ENCODE measurements at places on chromosomes 2 and 18.

- DNase-seq = no peak
Measured at GRCh38 chr2:176558574-176559140, 289.4 kb downstream of the MTX2 start.

- DNase-seq = no peak
Measured at GRCh38 chr2:137912371-137912770, 51.9 kb upstream of the HNMT start.

DNA sequence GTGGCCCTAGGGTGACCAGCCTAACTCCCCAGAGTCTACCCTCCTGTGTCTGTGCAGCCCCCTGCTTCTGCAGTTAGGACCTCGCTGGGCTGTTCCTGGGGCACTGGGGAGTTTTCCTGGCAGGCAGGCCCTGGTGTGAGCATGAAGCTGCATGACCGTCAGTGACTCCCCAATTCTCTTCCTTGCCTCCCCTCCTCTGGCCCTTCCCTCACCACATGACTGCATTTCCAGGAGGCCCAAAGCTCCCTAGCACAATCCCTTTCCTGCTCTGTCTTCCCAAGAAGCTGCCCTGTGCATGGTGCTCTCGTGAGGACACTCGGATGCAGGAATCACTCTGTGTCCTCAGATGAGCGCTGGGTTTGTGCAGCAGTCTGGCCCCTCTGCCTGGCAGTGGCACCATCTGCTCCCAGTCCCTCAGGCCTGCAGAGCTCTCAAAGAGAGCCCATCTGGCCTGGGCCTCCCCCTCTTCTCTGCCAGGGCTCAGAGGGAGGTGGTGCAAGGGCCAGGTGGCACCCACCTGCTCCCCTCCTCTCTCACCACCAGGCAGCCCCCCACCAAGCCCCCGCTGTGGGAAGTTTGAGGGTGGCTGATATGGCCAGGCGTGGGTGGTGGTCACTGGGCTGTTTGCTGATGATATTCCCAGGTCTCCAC is 125.6 kb upstream of the HS6ST1 start:
- DNase-seq = no peak

DNA sequence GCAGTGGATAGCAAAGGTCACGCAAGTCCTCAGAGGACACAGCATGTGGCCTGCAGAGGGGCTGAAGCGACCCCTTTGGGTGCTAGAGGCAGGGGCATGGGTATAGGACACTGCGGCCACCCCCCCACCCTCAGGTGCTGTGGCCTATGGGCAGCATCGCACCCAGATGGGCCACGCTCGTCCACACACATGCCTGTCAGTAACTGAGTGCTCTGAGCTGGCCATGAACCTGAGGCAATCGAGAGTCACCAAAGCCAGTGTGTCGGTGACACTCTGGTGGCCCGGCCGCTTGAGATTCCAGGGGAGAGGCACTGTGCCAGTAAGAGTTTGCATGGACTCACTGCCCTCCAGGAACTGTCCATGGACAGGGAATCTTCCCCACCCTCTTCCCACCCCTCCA is 22.7 kb upstream of the PTPN2 start:
- DNase-seq = no peak

DNA sequence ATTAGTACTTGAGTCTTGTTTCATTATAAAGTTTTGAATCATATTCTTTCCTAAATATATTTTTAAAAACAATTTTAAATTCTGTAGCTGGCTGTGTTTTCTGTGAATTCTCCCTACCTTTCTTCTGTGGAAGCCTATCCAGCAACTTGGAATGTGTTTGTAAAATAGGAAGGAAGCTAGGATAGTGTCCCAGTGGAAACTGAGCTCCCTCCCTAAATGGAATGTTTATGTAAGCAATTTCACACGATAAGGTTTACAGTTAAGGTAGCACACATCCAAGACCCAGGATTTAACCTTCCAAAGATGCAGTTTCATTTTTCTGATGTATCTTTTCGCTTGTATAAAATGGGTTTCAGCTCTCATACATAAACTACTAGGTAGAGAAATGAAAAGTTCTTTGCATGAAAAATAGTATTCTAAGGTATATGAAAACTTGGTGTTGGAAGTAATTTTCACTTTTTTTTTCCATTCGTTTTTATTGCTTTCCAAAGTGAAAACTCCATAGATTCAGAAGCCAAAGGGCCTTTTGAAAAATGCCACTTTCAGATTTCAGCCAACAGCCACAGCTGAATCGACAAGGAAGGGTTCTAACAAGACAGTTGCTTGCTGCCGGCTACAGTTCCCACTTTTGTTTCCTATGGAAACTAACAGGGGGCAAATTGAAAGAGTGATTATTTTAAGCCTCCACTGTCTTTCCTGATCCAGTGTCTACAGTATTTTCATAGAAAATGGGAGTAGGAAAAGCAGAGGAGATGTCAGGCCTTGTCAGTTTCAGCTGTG is 405.1 kb upstream of the POU3F3 start:
- DNase-seq = no peak

GRCh38 chr2:133685636-133686215 is 117.5 kb upstream of the NCKAP5 start:
- no peak for DNase-seq

DNA sequence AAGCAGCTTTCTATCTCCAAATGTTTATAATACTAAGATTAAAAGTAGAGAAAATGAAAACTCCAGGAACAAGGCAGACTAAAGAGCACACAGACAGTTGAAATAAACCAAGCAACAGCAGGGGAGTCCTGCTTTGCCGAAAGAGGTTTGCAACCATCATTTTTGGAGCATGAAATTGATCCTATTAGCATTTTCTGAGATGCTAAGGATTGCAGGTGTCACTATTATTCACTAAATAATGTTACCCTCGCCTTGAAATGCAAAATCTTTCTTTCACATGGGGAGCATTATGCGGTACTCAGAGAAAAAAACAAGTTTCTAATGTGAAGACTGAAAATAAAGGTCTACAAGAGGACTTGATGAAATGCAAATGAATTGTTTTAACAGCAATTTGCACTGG is 81.7 kb upstream of the DNAJC10 start:
- no peak for DNase-seq

DNA sequence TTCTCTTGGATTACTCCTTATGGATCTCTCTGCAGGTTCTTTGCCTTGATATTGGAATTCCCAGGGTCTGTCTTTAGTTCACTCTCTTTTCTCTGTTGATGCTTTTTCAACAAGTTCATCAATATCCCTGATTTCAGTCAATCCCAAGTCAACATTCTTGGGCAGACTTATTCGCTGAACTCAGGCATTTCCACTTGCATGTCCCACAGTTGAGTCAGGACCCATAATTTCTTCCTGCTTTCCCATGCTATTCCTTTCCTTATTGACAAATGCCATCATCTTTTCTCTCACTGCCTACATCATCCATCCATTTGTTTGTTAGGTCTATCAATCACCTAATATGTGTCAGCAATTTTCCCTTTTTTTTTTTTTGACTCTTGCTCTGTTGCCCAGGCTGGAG is 11.6 kb downstream of the GPD2 start:
- no peak for DNase-seq

- DNase-seq = no peak
Measured at GRCh38 chr2:98805412-98806171, 74.7 kb upstream of the MGAT4A start.

GRCh38 chr2:177078416-177078815 is 134.2 kb upstream of the HNRNPA3 start:
- DNase-seq = no peak

GRCh38 chr18:10053861-10054260 is 140.0 kb downstream of the VAPA start:
- DNase-seq = no peak

GRCh38 chr2:181781078-181781786 is 100.9 kb upstream of the NEUROD1 start:
- DNase-seq = no peak

GRCh38 chr18:26746398-26746797 is 119.1 kb downstream of the AQP4 start:
- DNase-seq = no peak

- DNase-seq = no peak
Measured at GRCh38 chr2:99670768-99671734, 181.2 kb upstream of the REV1 start.

- no peak for DNase-seq
Measured at GRCh38 chr2:235055891-235056516, 104.2 kb downstream of the SH3BP4 start.

- no peak for DNase-seq
Measured at GRCh38 chr2:168732100-168732499, 70.3 kb upstream of the NOSTRIN start.

- no peak for DNase-seq
Measured at GRCh38 chr2:66445925-66446871, 11.3 kb downstream of the MEIS1 start.

Measured in activated CD8-positive, alpha-beta T cell treated with anti-CD3 and anti-CD28 coated beads for 36 hours (primary cell).